Foreskin keratinocyte (primary cell): ENCODE measurements at places on chromosomes 3 and 15. TPM values are rescaled to one million over a fixed set of nuclear protein-coding genes. Genes with fewer than 3 reads are reported as not detected.

The POLR2H gene
- 81.0 and 92.9 TPM in 2 replicates for total RNA-seq

The CPN2 gene
- not detected in 2 replicates for total RNA-seq

The ERICH6 gene
- not detected in 2 replicates for total RNA-seq

The GOLGA8G gene
- not detected in 2 replicates for total RNA-seq

The SLC30A4 gene
- total RNA-seq: 4.4 and 5.7 TPM in 2 replicates

The ARGFX gene
- total RNA-seq: not detected in 2 replicates

The BLM gene
- 13.3 and 16.7 TPM in 2 replicates for total RNA-seq

The PLSCR5 gene
- total RNA-seq: not detected in 2 replicates

The XYLB gene
- total RNA-seq: 3.3 and 4.2 TPM in 2 replicates

The FOXL2 gene
- 0.42 and 0.88 TPM in 2 replicates for total RNA-seq

The SCG3 gene
- total RNA-seq: not detected in 2 replicates

The ANKUB1 gene
- 0.42 and 0.82 TPM in 2 replicates for total RNA-seq

The IL17RE gene
- 11.4 and 12.8 TPM in 2 replicates for total RNA-seq

The A4GNT gene
- not detected in 2 replicates for total RNA-seq

The FSIP1 gene
- 0.58 and 0.63 TPM in 2 replicates for total RNA-seq

The EPB42 gene
- not detected in 2 replicates for total RNA-seq

The CHRM5 gene
- total RNA-seq: not detected in 2 replicates

The PARP9 gene
- total RNA-seq: 54.1 and 61.9 TPM in 2 replicates
